Lower lobe of right lung (tissue), 2 donors: ENCODE measurements at places on chromosomes 6 and 20. TPM values are rescaled to one million over a fixed set of nuclear protein-coding genes. Genes with fewer than 3 reads are reported as not detected.

- peaks cover 68% of the 10 kb centered on the region for H3K36me3 ChIP-seq
- H3K27me3 ChIP-seq = no peaks in the 10 kb centered on the region
- no peak overlapping the region for H3K27ac ChIP-seq
- peaks cover 11% of the 10 kb centered on the region for H3K4me1 ChIP-seq
- DNase-seq = no peak
- no peak overlapping the region for H3K4me3 ChIP-seq
These were observed 37.3 kb upstream of the MAP7 start for GRCh38 chr6:136587527-136587926.

GRCh38 chr6:36754582-36755434, 57.2 kb downstream of the RAB44 start:
- no peaks in the 10 kb centered on the region for H3K36me3 ChIP-seq
- peaks cover 39% of the 10 kb centered on the region for H3K4me1 ChIP-seq
- no peak overlapping the region for H3K27ac ChIP-seq
- no peak overlapping the region for H3K4me3 ChIP-seq
- no peak for DNase-seq

- H3K4me1 ChIP-seq = no peaks in the 10 kb centered on the region
- no peak overlapping the region for H3K4me3 ChIP-seq
- no peak for DNase-seq
- H3K27ac ChIP-seq = no peak overlapping the region
- H3K27me3 ChIP-seq = no peaks in the 10 kb centered on the region
These were observed 221.9 kb upstream of the CDH4 start for GRCh38 chr20:61030130-61030529.

GRCh38 chr20:44773070-44773829, 27.6 kb downstream of the KCNK15 start:
- no peak for DNase-seq
- no peak overlapping the region for H3K27ac ChIP-seq

DNA sequence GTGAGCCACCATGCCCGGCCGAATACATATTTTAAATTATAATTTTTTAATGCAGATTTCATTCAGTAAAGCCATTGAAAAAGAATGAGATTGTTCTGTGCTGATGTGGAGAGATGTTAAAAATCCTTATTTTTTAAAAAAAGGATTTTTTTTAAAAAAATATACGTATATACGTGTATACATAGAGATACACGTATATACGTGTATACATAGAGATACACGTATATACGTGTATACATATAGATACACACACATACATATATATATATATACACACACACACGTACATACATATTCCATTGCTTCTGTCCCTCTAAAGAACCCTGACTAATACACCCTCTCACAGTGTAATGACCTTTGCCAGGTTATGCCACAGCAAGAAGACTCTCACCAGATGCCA, 23.8 kb upstream of the TBC1D7 start:
- H3K27ac ChIP-seq = no peak overlapping the region
- DNase-seq = no peak
- H3K27me3 ChIP-seq = no peaks in the 10 kb centered on the region
- no peaks in the 10 kb centered on the region for H3K36me3 ChIP-seq
- peaks cover 33% of the 10 kb centered on the region for H3K4me1 ChIP-seq

DNA sequence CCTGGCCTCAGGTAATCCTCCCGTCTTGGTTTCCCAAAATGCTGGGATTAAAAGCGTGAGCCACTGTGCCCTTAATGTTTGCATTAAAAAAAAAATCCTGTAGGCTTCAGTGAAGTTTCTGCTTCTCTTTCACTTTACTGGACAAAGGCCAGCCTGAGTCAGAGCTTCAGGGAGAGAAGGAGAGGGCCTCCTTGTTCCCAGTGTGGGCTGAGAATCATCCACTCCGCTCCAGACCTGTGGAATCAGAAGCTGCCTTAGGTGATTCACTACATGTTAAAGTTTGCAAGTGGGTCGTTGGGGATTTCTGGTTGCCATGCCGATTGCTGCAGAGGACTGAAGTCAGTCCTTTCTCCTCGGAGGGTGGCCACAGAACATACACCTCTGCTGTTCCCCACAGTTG, 113.3 kb upstream of the EEF1E1 start:
- H3K4me1 ChIP-seq = no peaks in the 10 kb centered on the region
- H3K36me3 ChIP-seq = no peaks in the 10 kb centered on the region
- DNase-seq = no peak
- H3K4me3 ChIP-seq = no peak overlapping the region
- H3K27ac ChIP-seq = no peak overlapping the region
- no peaks in the 10 kb centered on the region for H3K27me3 ChIP-seq

DNA sequence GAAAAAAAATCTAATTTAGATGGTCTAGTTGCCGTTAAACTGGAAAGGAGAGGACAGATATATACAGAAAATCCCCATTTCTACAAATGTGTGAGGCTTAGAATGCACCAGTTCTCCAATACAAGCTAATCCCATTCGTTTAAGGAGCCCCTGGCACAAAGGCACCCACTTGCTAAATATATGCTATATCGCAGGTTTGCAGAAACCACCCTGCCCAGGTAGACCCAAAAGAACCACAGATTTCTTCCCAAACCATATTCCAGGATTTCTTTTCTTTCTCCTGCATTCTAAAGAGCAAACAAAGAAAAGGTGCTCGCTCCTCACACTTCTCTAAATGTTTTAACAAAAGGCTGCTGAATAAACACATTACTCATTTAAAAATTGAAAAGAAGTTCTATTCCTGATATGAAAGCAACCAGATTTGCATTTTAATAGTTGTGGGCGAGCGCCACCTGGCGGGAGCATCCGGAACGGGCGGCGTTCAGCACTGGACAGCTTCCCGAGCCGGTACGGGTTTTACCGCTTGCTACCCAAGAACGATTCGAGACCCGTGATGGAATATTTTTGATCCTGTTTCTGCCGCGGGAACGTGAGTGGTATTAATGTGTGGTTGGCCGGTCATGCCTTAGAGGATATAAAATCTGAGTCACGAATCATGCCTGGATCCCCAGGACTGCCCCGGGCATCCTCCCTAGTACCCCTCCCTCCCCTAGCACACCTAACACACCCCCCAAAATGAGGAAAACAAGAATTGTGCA, 2.1 kb downstream of the PTPRT start:
- peak overlapping the region; percentile 6 for H3K4me3 ChIP-seq
- H3K4me1 ChIP-seq = peaks cover 7% of the 10 kb centered on the region
- no peak overlapping the region for H3K27ac ChIP-seq
- peak; percentile 73 for DNase-seq
- peaks cover 58% of the 10 kb centered on the region for H3K27me3 ChIP-seq
- no peaks in the 10 kb centered on the region for H3K36me3 ChIP-seq

- no peaks in the 10 kb centered on the region for H3K36me3 ChIP-seq
- H3K27ac ChIP-seq = no peak overlapping the region
- H3K4me1 ChIP-seq = no peaks in the 10 kb centered on the region
- no peak overlapping the region for H3K4me3 ChIP-seq
These were observed 245.9 kb upstream of the FOXQ1 start for GRCh38 chr6:1065986-1066385.

DNA sequence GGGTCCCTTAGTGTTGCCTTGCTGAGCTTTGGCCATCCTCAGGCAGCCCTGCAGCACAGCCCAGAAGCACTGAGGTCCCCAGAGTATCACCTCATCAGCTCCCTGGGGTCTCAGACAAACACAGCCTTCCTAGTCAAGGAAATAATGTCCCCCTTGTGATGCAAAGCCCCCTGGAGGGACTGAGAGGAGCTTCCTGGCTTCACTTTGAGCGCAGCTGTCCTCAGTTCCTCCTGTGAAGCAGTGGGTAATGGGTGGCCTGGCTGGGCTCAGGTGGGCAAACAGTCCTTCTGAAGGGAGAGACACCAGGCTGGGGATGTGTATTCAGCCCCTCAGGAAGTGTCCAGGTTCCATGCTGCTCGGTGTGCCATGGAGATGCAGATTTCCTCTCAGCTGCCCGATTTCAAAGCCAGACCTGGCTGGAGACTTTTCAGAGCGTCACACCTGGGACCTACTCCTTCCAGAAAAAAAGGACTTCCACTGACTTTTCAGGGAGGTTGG, 79.2 kb upstream of the FOXA2 start:
- H3K4me1 ChIP-seq = no peaks in the 10 kb centered on the region
- no peak overlapping the region for H3K27ac ChIP-seq

DNA sequence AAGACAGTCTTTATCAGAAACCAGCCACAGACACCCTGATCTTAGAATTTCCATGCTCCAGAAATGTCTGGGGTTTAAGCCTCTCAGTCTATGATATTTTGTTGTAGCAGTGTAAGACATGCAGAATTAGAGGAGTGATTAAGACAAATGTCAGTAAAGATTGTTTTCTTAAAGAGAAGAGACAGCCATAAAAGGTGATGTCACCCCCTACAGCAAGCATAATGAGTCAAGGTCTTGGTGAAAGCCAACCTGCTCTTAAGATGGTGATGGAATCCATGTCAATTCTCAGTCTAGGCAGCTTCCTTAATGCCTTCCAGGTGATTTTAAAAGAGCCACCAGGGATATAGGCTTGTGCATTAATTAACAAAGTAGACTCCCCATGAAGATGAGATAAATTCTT, 849.9 kb upstream of the EPHA7 start:
- no peaks in the 10 kb centered on the region for H3K4me1 ChIP-seq
- H3K36me3 ChIP-seq = no peaks in the 10 kb centered on the region
- H3K27ac ChIP-seq = no peak overlapping the region
- H3K4me3 ChIP-seq = no peak overlapping the region
- no peak for DNase-seq
- no peaks in the 10 kb centered on the region for H3K27me3 ChIP-seq

DNA sequence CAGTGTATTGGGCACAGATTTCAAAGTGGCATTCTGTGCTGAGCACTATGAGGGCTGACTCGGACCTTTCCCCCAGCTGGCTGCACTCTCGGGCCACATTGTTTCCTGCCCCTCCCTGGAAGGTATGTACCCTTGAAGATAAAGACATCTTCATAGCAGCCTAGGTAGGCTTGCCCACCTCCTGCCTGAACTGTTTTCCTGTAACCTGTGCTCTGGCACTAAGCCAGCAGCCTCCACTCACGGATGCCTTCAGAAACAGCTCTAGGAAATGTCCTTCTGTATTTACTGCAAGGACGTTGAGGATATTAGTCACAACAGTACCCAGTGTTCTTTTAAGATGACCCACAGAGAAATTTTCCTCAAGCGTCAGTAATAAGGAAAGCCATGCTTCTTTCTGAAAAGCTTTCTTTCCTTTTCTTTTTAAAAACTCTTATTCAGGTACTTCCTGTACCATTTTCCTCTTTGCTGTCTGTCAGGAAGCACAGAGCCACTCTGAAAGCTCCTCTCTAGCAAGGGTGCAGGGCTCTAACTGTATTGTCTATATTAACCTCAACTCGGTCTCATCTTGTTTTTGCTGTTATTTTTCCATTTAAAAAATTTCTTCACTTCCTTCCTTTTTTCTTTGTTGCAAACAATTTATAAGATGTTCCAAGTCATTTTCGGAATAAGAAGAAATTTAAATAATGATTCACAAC, 43.5 kb downstream of the TTI1 start:
- DNase-seq = peak; percentile 82
- H3K36me3 ChIP-seq = peaks cover 13% of the 10 kb centered on the region
- H3K27me3 ChIP-seq = no peaks in the 10 kb centered on the region
- peak overlapping the region; percentile 73 for H3K27ac ChIP-seq
- peaks cover 85% of the 10 kb centered on the region for H3K4me1 ChIP-seq

GRCh38 chr6:166365806-166366205, 16.9 kb downstream of the MPC1 start:
- peaks cover 40% of the 10 kb centered on the region for H3K36me3 ChIP-seq
- H3K4me3 ChIP-seq = no peak overlapping the region
- no peak for DNase-seq

- no peaks in the 10 kb centered on the region for H3K4me1 ChIP-seq
- H3K27ac ChIP-seq = no peak overlapping the region
- no peaks in the 10 kb centered on the region for H3K27me3 ChIP-seq
- H3K36me3 ChIP-seq = no peaks in the 10 kb centered on the region
- H3K4me3 ChIP-seq = no peak overlapping the region
- DNase-seq = no peak
These were observed 84.8 kb upstream of the SOX4 start for GRCh38 chr6:21508753-21509152.

The LTV1 gene
- total RNA-seq = 22.5 TPM

DNA sequence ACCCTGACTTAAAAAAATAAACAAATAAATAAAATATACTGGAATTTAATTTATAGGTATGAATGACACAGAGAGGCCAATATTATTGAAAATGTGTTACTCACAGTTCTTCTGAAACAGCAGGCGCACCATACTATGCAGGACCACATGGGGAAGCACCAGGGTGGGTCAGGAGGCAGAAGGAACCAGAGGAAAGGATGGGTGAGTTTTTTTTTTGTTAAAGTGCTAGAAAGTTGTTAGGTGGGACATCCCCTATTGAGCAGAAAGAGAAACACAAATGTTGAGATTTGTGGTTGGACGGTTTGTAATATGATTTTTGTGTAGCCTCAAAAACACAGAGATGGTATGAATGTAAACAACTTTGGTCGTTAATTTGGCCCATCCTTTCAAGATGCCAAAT, 26.0 kb downstream of the PTPRA start:
- DNase-seq = no peak
- no peak overlapping the region for H3K4me3 ChIP-seq
- no peaks in the 10 kb centered on the region for H3K36me3 ChIP-seq
- peaks cover 18% of the 10 kb centered on the region for H3K4me1 ChIP-seq

DNA sequence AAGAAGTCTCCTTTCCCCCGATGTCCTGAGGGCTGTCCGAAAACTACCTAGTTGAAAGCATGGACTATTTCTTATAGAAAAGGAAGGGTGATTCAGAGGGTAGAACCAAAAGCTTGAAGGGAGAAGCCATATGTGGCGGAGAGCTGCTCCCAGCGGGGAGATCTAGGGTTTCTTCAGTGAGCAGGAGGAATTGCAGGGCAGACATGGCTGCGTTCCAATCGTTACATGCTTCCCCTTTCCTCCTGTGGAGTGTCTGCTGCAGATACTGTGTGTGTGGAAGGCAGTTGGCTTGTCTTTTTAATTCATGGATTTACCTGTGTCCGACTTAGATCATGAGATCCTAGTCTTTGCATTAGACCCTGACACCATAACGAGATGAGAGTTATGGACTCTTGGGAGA, 799.5 kb downstream of the QKI start:
- no peaks in the 10 kb centered on the region for H3K36me3 ChIP-seq
- H3K4me1 ChIP-seq = no peaks in the 10 kb centered on the region
- H3K27ac ChIP-seq = no peak overlapping the region
- no peaks in the 10 kb centered on the region for H3K27me3 ChIP-seq

GRCh38 chr20:52190437-52191131, 995 bp downstream of the ZFP64 start:
- H3K4me1 ChIP-seq = peaks cover 5% of the 10 kb centered on the region
- H3K4me3 ChIP-seq = peak overlapping the region; percentile 91
- peak overlapping the region; percentile 93 for H3K27ac ChIP-seq

The EEF1A2 gene
- total RNA-seq = 0.77 TPM

GRCh38 chr6:22281341-22282085, 15.3 kb downstream of the PRL start:
- H3K27me3 ChIP-seq = no peaks in the 10 kb centered on the region
- no peak for DNase-seq
- no peak overlapping the region for H3K27ac ChIP-seq
- H3K36me3 ChIP-seq = no peaks in the 10 kb centered on the region
- no peaks in the 10 kb centered on the region for H3K4me1 ChIP-seq
